Mammary epithelial cell (primary cell): ENCODE measurements at places on chromosomes 4 and X. TPM values are rescaled to one million over a fixed set of nuclear protein-coding genes. Genes with fewer than 3 reads are reported as not detected.

DNA sequence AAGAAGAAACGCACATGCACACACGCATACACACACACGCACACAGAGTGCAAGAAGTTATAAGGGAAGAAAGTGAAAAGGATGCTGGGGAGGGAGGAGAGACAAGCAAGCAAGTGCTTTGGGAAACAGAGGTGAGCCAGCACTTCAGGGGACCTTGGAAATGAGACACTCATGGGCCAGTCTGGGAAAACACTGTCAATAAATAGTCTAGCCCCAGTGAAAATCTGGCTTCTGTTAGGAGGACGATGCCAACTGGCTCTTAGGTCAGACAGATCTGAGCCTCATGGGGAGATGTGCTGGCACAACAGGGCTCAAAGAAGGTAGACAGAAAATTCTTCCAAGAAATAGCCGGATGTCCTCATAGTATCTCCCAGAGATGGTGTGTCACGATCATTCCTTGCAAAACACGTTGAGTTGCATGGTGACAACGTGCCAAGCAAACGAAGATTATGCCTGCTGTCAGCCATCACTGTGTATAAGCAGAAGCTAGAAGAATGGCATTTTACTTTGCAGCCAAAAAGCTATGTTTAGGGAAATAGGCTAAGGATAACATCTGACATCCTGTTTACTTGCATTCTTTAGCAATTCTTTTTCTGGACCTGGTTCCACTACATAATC, 557 bp upstream of the ARHGEF6 start:
- no peak for DNase-seq

KLHL13 gene
- 23.0 TPM for total RNA-seq

- no peak for DNase-seq
Observed at GRCh38 chrX:18707426-18708049, at the start of gene PPEF1. Gene PPEF1, plus strand, starts transcription at chrX:18707645. Its CDS starts 136 bp downstream, at chrX:18707781.

DNA sequence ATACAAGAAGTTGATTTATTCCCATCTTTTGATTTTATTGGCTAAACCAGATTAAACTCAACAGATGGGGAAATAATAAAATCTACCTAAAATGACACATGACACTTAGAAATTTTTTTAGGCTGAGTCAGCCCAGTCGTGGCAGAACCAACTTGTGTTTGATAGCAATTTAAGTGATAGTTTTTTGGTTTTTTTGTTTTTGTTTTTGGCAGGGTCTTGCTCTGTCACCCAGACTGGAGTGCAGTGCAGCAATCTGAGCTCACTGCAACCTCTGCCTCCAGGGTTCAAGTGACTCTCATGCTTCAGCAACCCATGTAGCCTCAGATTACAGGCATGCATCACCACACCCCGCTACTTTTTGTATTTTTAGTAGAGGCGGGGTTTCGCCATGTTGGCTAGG, 370.3 kb upstream of the NOCT start:
- peak; percentile 5 for DNase-seq

GRCh38 chr4:124199755-124200154, 512.8 kb downstream of the ANKRD50 start:
- peak; percentile 61 for DNase-seq

TCEAL6 gene
- not detected in 2 replicates for total RNA-seq

DNA sequence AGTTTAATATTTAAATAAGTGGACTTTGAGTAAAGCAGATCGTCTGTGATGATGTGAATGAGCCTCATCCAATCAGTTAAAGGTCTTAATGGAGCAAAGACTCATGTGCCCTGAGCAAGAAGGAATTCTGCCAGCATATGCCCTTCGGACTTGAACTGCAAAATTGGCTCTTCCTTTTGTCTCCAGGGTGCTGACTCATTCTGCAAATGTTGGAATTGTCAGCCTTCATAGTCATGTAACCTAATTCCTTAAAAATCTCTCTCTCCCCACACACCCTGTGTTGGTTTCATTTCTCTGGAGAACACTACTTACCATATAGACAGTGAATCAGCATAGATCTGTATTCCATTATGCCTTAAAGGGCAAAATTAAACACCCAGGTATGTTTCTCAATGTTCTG, 609.8 kb upstream of the GALNTL6 start:
- peak; percentile 20 for DNase-seq

DNA sequence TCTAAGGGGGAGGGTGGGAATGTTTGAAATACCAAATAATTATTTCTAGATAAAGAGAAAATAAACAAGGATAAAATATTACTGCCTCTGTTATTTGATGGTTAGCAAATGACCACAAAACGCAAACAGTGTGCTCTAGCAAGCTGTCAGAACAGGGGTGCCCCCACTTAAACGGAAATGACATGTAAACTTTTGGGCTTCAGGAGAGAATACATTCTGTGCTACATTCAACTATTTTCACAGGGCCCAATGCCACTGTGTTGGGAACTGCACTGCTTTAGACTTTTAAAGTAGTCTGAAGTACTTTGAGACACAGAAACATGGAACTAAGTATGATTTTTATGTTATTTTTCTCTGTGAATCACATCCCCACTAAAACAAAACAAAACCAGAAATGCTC, 14.1 kb downstream of the CD40LG start:
- DNase-seq: no peak

GRCh38 chrX:16063921-16064320, 59.4 kb upstream of the GRPR start:
- DNase-seq: no peak

- no peak for DNase-seq
Observed at GRCh38 chrX:7950865-7951264, 23.7 kb upstream of the PNPLA4 start.

DNA sequence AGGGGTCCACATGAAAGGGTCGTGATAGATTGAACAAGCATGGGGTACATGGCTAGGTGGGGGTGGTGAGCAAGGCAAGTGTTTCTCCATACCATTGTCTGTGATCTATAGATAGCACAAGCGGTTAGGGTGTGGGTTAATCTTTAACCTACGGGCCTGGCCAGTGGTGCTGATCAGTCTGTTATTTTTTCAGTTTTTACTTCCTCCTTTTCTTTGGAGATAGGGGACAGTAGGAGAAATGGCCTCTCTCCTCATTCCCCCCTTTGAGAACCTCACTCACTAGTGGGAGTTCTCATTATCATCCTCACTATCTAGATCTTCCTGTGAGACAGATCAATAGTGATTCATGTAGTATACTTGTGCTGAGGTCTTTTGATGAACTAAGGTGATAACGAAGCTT, 16.2 kb upstream of the GPKOW start:
- peak; percentile 8 for DNase-seq

PRKG2 gene
- 2.1 and 2.4 TPM in 2 replicates for total RNA-seq

PLP2 gene
- total RNA-seq: 68.5 TPM

DNA sequence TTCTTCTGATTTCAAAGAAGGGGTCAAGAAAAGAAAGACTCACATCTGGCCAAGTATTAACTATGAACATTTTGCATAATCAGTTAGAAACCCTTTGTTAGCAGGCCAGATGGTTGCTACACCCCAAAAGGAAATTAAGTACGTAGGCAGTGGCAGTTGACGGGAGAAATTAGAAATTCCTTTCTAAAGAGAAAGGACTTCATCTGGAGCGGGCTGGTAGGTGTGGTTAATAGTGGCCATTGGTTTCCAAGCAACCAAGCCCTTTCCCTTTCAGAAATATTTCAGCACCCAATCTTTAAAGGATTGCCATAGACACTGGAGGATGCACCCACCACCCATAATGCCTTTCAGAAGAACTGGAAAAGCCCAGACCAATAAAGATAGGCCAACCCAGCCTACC, 235.7 kb upstream of the LDB2 start:
- no peak for DNase-seq

MAGEA2B gene
- not detected in 2 replicates for total RNA-seq

GPAT3 gene
- 8.3 TPM for total RNA-seq

RRH gene
- total RNA-seq: not detected in 2 replicates

DNA sequence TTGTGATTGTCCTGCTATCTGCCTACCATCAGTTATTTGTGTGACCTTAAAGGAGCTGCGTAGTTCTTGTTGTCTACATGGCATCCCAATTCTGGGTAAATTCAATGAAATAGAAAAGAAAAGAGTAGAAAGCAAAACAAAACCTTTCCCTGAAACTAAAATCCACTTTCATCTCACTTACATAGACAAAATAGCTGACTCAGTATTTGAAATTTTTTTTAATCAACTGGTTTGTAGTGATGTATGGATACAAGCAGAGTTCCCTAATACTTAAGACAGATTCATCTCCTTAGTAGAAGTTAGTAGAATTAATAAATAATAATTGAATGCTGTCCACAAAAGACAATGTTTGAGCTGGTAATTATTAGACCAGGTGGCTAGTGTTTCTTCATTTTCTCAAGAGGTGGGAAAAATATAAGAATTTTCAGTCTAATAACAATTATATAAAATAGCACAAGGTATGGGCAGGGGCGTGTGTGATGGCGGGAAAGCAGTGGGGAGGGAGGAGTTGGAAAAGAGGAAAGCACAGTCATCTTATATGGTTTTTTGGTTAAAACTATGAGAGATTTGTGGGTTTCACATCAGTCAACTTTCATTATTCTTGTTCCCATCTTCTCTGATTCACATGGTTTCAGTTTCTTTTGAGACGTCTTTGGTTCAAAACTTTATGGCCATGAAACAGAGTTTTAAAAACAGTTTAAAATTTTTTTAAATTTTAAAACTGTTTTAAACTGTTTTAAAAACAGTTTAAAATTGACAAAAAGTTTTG, 275.2 kb downstream of the SPRY1 start:
- DNase-seq: no peak

RHOH gene
- total RNA-seq: not detected

GRCh38 chr4:10554121-10554520, 96.9 kb upstream of the ZNF518B start:
- DNase-seq: no peak

- DNase-seq: peak; percentile 79
Observed at GRCh38 chr4:87973283-87974169, 2.0 kb upstream of the SPP1 start.

GRCh38 chrX:38704146-38704882, 96.9 kb upstream of the MID1IP1 start:
- no peak for DNase-seq

DNA sequence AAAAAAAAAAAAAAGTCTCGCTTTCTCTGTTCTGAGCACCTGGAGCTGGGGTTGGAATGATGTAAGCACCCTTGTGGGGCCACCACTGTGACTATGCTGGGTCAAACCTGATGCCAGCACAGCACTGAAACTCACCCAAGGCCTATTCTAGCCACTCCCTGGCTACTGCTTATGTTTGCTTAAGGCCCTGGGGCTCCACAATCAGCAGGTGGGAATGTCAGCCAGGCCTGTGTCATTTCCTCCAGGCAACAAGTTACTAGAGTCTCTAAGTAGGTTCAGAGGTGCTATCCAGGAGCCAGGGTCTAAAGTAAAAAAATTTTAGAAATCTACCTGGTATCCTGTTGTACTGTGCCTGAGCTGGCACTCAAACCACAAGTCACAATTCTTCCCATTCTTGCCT, 1306.8 kb downstream of the STIM2 start:
- peak; percentile 86 for DNase-seq

CLDN34 gene
- total RNA-seq: 0.52 TPM in 1 of 2 replicates, not detected in the other

DNA sequence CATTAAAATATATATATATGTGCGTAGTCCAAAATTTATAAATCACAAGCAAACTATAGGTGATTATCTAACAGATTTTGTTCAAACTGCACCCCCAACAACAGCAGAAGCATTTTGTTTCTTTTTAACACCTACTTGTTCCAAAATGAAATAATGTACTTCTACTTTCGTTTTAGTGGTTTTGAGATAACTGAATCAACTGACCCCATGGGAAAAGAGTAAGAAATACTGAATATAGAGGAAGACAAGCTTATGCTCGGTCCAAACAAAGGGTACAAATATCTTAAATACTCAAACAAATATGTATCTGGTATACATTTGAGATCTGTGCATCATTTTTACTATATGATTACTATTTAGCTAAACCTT, 22.4 kb downstream of the MAP7D3 start:
- DNase-seq: no peak

GRCh38 chrX:27619975-27620374, 29.8 kb downstream of the DCAF8L2 start:
- DNase-seq: peak; percentile 9

- DNase-seq: no peak
Observed at GRCh38 chr4:78845472-78845871, 69.3 kb downstream of the BMP2K start.

GRCh38 chr4:85557016-85557901, 82.3 kb downstream of the ARHGAP24 start:
- DNase-seq: no peak

DNA sequence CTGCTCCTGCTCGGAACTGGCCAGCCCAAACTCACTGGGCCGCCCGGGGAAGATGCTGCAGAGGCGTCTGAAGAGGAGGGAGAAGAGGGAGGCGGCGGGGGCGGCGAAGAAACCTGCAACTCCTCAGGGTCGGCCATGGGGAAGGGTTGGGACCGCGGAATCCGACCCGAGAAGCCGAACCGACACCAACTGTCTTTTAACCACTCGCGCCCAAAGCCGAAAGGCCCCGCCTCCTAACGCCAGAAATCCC, at the start of gene C4orf46:
TSS of gene C4orf46 (minus strand) at position 223 of the 250 bp plus-strand sequence. CDS start at position 137, 86 bp downstream.
- DNase-seq: no peak

- DNase-seq: no peak
Observed at GRCh38 chr4:53186714-53187358, 179.0 kb downstream of the SCFD2 start.

- peak; percentile 71 for DNase-seq
Observed at GRCh38 chr4:98261405-98262291, 464 bp downstream of the RAP1GDS1 start.

SPATA4 gene
- total RNA-seq: 0.17 TPM

- no peak for DNase-seq
Observed at GRCh38 chrX:21674430-21675186, 16.5 kb upstream of the KLHL34 start.

- no peak for DNase-seq
Observed at GRCh38 chr4:87632469-87632868, 17.6 kb upstream of the DMP1 start.

DNA sequence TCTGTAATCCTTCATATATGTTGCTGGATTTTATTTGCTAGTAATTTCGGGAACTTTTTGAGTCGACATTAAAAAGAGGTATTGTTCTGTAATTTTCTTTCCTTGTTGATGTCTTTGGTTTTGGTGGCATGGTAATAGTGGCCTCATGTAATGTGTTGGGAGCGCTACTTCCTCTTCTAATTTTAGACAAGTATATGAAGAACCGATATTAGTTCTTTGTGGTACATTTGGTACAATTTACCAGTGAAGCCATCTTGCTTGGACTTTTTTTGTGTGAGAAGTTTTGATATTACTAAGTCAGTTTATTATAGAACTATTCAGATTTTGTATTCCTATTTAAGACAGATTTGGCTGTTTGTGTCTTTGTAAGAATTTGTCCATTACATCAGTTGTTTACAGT, 669.2 kb upstream of the AADAT start:
- DNase-seq: no peak

GABRB1 gene
- total RNA-seq: not detected

GRCh38 chrX:72095370-72095769, 36.3 kb downstream of the RTL5 start:
- no peak for DNase-seq

PPARGC1A gene
- 5.3 TPM for total RNA-seq

SERPINA7 gene
- total RNA-seq: not detected

GRCh38 chrX:71170660-71171059, 26.0 kb downstream of the NLGN3 start:
- no peak for DNase-seq

- DNase-seq: peak; percentile 54
Observed at GRCh38 chr4:85423431-85423830, 51.5 kb upstream of the ARHGAP24 start.

- no peak for DNase-seq
Observed at GRCh38 chrX:134025986-134026545, 40.7 kb upstream of the GPC3 start.

- DNase-seq: no peak
Observed at GRCh38 chrX:23964191-23964590, 56.4 kb downstream of the CXorf58 start.

- peak; percentile 57 for DNase-seq
Observed at GRCh38 chr4:170599894-170600293, 510.1 kb upstream of the AADAT start.
